ENCODE measurements at places on chromosomes 11 and 22.

DNA sequence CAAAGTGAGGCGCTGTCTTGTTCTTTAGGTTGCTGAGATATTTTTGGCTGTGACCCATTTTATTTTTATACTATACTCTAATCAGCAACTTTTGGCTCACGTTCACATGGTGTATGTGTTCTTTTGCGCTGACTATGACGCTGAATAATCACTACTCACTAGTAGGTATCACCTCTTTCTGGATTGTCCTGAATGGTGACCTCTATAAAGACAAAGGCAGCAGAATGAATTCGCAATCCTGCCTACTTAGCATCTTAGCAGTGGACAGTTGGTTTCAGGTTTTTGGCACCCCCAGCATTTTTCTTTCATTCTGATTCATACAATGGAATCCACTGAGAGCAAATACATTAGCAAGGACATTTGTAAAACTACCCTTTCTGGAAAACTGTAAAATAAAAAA is 351.3 kb downstream of the JRKL start:
- no peak for DNase-seq

DNA sequence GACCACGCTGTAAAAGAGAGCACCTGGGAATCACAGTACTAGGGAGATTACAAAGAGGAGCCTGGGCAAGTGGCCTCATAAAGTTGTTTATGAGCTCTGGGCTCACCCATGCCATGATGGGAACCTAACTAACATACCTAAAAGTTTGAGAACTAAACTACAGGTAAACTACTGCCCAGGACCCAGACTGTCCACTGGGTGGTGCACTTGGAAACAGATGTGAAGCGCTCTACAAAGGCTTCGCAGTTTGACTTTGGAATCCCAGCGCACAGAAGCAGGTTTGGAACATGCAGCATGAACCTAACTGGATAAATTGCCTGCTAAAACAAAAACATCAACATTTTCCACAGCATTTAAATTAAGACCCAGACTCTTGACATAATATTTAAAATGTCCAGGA is 418.6 kb downstream of the FAM181B start:
- DNase-seq: peak; percentile 20

DNA sequence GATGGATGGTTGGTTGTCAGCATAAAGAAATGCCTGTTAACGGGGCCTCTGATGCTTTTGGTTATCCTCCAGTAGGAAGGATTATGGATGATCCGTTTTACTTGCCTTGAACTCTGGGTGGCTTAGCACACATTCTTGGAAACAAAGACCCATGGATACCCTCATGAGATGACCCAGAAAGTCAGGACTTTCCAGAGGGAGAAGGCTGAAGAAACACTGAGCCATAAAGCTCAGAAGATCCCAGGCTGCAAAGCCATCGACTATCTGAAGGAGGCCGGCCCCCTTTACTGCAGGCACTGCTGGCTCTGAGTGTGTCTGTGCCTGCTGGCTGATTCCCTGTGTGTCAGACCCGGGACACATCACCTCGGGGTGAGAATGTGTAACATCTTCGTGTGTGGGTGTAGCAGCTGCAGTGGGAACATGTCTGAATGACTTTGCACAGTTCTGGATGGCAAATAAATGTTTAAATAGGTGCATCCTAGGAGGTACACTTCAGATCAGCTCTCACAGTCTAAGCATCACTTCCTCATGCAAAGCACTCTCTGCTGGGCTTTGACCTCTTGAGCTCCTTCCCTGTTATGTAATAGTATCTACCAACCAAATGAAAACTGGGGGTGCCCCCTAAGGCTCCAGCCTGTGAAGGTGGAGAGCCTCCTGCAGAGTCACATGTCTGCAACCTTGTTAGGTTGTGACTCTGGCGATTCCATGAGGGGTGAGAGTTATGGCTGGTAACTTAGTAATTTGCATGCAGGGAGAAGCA is 1084.9 kb downstream of the TBC1D22A start:
- DNase-seq: no peak

- DNase-seq: peak; percentile 48
Measured at GRCh38 chr11:2444821-2445745, at the start of gene KCNQ1. Gene KCNQ1, plus strand, starts transcription at chr11:2445008. Its CDS starts 91 bp downstream, at chr11:2445099.

- DNase-seq: no peak
Measured at GRCh38 chr22:36734171-36735058, 30.9 kb upstream of the CACNG2 start.

GRCh38 chr22:30326255-30326705 is 461 bp downstream of the TBC1D10A start:
- DNase-seq: no peak

DNA sequence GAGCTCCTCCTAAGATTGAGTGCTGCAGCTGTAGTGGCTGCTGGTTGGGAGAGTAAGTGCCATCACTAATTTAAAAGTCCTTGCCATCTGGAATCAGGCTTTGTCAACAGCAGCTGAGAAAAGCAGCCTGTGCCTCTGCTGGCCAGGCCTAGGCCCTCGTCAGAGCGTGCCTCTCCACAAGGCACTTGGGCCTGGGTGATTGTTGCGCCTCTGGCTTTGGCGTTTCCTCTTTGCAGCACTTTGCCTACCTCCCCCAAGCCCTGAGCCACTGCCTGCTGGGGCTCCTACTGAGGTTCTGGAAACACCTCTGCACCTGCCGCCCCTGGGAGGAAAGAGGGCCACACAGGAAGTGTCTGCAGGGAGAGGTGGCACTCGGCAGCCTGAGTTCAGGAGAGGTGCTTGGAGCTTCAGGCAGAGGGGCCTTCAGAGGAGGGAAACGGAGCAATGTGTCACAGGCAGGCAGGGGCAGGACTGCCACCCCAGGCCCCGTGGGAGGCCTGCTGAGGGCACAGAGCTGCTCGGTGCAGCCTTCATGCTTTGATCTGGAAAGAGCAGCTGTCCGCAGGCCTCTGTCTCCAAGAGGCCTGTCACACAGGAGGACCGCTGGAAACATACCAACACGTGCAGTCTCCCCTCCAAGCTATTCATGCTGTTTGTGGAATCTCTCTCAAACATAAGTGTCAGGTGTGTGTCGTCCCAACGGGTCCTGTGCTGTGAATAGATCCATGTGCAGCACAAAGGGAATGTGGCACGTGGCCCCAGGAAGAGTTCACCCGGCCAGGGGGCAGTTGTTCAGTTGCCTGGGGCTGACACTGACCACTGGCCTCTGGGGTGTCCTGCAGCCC is 61.5 kb upstream of the EMID1 start:
- no peak for DNase-seq

- no peak for DNase-seq
Measured at GRCh38 chr11:124670732-124671131, 2.8 kb downstream of the SIAE start.

DNA sequence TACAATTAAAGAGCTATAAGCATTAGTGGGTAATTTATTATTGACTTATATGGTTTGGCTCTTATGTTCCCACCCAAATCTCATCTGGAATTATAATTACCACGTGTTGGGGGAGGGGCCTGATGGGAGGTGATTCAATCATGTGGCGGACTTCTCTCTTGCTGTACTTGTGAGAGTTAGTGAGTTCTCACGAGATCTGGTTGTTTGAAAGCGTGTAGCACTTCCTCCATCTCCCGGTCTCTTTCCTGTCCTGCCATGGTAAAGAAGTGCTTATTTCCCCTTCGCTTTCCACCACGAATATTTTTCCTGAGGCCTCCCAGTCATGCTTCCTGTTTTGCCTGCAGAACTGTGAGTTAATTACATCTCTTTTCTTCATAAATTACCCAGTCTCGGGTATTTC is 28.1 kb upstream of the CHORDC1 start:
- DNase-seq: no peak

- no peak for DNase-seq
Measured at GRCh38 chr22:28951969-28952521, 68.7 kb downstream of the ZNRF3 start.

- DNase-seq: no peak
Measured at GRCh38 chr22:32050678-32051515, 7.8 kb downstream of the SLC5A1 start.

- peak; percentile 48 for DNase-seq
Measured at GRCh38 chr11:112844517-112844916, 116.7 kb upstream of the NCAM1 start.

GRCh38 chr22:33579448-33580093 is 340.7 kb downstream of the LARGE1 start:
- peak; percentile 53 for DNase-seq

DNA sequence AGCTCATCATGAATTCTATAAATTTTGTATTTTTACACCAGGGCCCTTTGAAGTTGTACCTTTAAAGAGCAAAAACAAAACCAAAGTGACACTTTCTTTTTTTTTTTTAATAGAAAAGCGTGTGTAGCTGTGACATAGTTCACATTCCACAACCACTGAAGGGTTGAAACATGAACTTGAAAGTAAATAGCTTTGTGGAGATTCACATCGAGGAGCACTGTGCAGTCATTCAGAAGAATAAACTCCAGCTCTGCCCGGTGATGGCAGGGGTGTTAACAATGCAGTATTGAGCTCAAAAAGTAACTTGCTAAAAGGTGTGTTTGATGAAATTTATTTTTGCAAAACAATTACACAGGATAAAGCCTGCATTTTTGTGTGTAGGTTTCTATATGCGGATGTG is 1166.2 kb downstream of the TBC1D22A start:
- DNase-seq: no peak

DNA sequence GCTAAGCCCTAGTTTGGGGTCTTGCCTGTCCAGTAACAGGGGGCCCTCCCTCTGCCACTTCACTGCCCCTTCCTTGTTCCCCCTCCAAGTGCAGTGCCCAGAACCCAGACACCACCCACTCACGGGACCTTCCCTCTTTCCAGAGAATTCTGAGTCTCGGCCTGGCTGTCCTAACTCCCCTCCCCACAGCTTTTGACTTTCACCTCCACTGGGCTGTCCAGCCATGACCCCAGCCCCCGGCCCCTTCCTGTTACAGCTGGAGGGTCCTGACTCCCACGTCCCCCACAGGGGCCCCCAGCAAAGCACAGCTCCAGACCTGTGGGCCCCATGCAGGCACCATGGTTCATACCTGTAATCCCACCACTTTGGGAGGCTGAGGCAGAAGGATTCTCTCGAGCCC is 71.5 kb downstream of the BRD1 start:
- DNase-seq: no peak

GRCh38 chr11:78810559-78811009 is 235.9 kb upstream of the NARS2 start:
- DNase-seq: no peak

DNA sequence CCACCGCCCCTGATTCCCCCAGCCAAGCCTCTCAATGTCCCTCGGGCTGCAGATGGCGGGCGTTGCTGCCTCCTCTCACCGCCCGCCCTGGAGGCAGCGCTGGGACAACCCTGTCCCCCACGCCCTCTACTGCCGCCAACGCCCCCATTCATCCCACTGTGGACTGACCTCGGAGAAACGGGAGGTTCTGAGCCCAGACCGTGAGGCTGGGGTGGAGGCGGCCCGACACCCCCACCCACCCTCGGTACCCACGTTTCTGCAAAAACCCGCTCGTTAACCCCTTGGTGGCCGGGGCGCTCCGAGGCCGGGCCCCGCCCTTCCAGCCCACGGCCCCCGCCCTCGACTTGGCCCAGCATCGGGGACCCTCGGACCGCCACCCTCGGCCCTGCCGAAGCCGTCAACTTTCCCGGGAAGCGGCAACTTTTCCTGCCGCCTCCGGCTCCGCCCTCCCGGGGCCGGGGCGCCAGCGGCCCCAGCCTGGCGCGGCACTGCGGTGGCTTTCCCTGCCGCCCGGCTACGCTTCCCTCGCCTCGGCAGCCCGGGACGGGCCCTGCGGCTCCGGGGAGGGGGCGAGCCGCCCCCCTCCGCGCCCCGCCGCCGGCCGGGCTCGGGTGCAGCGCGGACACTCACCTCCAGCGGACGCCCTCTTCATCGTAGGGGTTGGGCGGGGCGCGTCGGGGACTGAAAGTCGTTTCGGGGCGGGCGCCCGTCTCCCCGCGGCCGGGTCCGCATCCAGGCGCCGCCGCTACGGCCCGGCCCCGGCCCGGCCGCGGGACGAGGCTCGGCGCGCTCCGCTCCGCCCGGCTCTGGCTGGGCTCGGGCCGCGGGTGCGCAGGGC is 458 bp downstream of the RTN4R start:
- no peak for DNase-seq

DNA sequence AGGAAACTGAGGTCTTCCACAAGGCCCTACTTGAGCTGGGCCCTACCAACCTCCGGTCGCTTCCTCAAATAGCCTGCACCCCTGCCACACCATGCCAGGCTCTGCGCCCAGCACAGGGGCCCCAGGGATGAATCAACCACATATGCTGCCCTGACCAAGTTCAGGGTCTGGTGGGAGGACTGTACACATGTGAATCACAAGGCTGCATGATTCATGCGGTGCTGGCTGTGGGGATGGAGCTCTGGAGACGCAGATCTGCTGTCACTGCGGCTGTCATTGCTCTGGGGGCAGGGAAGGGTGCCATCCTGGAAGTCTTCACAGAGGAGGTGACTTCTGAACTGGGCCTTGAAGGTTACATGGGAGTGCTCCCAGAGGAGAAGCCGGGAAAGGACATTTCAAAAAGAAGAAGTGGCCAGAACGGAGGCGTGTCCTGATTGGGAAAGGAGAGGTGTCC is 21.5 kb downstream of the CYTH4 start:
- no peak for DNase-seq

GRCh38 chr22:25110846-25111578 is 88.6 kb upstream of the CRYBB3 start:
- peak; percentile 80 for DNase-seq

GRCh38 chr11:127393460-127393997 is 393.0 kb upstream of the KIRREL3 start:
- no peak for DNase-seq

DNA sequence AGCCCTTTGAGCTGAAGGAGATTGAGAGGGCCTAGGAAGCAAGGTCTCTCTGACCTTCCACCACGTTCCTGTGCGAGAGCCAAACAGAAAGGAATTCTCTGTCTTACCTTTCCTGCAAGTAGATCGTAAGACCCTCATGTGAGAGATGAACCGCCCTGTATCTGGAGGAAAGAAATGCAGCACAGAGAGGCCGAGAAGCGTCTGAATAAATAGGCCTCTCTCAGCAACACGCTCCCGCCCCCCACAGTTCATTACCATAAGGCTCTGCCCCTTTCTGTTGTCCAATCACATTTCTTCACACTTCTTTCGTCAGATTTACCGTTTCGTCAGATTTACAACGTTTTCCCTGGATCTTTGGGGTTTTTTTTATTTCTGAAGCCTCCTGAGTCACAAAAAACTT is 90.3 kb downstream of the BLID start:
- no peak for DNase-seq

DNA sequence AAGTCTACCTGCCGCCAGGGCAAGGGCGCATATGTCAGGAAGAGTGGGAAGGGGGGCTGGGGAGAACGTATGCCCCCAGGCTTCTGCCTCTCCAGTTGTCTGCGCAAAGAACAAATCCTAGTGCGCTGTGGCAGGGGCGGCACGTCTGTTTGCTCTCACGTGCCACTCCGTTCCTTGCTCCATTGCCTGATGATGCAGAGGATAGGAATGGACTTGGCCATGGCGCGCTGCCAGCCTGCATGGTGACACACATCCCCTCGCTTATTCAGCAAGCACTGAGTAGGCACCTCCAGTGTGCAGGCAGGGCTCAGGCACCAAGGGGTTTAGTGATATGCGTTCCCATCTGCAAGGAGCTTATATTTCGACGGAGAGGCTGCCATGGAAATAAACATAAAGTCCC is 45.4 kb upstream of the SLC22A12 start:
- no peak for DNase-seq

Data from neuronal stem cell (in vitro differentiated cells).